Myocyte (in vitro differentiated cells): ENCODE measurements at places on chromosomes 13 and 19. TPM values are rescaled to one million over a fixed set of nuclear protein-coding genes. Genes with fewer than 3 reads are reported as not detected.

DNA sequence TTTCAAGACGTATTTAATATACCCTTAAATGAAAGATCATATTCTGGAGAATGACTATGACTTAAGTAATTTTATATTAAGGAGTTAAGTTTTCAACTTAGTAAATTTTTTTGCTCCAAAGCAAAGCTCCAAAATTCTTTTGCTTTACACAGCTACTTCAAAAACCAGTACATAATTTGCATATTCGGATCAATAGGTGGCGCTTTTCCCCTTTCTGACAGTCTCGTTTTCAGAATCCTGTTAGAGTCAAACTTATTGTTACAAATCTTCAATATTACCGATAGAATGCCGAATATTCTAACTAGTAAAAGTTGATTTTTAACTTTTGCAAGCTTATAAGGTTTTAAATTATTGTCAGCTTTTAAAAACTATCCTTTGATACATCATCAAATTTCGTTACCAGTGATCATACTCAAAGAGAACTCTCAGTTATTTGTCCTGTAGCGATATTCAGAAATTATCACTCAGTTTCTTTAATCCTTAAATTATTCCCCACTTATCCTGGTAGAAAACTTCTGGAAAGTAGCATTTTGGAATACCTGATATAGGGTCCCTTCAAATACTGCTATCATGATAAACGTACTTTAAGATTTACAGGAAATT is 852.7 kb upstream of the KLHL1 start:
- DNase-seq, result peak; percentile 16

DNA sequence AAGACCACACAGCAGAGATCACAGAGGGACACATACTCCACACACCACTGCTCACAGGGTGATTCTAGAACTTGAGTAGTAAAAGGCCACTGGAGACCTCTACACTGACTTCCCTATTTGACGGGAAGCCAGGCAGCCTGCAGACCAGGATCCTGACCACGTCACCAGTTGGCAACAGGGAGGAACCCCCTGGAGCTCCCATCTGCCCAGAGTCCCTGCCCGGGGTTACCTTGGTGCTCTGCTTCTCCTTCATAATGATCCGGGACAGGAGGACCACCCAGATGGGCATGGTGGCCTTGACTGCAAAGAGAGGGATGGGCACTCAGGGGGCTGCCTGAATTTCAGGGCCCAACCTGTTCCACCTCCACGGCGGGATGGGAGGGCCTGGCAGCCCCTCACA is 932 bp downstream of the SLC35E1 start:
- DNase-seq, result no peak

KCNN1 gene
- total RNA-seq, result not detected in 2 replicates

DNA sequence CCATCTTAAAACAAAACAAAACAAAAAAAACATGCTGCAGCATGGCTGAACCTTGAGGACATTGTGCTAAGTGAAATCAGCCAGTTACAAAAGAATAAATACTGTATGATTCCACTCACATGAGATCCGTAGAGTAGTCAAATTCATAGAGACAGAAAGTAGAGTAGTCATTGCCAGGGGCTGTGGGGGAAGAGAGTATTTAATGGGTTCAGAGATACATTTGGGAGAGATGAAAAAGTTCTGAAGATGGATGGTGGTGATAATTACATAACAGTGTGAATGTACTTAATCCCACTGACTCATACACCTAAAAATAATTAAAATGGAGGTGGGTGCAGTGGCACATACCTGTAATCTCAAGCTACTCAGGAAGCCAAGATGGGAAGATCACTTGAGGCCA is 72.0 kb upstream of the C1QTNF9 start:
- DNase-seq, result no peak

DNA sequence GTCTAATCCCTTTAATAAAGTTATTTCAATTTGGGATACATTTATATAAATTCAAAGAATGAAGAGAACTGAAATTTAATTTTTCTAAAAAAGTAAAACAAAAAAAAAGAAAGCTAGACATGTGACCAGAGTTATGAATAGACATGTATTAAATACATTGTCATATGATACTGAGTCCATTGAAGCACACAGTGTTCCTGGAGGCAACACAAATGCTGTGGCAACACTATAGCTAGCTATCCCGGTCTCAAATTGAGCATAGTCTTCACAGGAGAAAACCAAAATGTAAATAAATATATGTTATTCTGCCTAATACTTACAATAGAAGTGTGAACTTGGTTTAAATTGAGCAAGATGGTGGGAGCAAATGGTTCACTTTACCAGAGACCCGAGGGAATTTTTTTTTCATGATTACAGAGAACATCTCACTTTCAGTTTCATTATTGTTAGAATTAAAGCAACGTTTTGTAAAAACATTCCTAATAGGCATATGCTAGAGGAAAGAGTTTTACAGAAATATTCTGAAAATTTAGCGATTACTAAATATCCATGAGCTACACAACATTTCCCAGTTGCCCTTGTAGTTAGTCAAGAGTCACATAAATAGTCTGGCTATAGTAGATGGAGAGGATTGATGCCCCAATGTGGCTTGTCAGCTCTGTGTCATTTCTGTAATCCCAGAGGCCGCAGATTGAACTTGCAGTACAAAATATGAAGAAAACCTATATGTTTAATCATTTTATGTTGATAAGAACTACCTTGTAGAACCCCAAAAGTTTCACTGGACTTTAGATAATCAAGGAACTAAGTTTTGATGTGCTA is 775.7 kb upstream of the SPRY2 start:
- peak; percentile 7 for DNase-seq

DNA sequence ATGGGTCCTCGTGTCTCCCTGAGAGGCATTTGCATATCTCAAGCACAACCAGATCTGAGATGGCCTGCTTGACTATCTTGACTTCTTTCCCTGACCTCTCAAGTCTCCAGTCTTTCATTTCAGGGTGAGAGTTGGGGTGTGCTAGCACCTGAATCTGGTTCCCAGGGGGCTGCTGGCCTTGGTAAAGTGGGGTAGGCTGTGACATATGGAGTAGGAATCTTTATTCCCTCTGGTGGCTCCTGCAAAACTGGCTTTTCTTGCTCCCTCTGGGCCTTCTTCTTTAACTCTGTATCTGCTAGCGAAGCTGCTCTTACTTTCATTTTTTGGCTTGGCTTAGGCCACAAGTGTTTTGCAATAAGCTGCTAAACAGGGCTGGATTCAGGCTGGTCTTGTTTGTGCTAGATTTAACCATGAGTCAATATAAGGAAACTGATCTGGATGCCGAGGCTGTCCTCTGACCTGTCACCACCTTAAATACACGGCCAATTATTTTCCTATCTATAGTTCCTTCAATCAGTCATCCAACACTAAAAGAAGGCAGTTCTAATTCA is 42.3 kb downstream of the ZNF493 start:
- DNase-seq, result no peak

DNA sequence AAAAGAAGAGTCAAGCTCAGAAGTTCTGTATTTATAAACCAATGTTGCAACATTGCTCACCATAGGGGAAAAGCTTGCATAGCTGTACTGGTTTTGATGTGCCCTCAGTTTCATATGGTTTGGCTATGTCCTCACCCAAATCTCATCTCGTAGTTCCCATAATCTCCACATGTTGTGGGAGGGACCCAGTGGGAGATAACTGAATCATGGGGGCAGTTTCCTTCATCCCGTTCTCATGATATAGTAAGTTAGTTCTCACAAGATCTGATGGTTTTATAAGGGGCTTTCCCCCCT is 73.9 kb downstream of the TNFRSF19 start:
- no peak for DNase-seq

DNA sequence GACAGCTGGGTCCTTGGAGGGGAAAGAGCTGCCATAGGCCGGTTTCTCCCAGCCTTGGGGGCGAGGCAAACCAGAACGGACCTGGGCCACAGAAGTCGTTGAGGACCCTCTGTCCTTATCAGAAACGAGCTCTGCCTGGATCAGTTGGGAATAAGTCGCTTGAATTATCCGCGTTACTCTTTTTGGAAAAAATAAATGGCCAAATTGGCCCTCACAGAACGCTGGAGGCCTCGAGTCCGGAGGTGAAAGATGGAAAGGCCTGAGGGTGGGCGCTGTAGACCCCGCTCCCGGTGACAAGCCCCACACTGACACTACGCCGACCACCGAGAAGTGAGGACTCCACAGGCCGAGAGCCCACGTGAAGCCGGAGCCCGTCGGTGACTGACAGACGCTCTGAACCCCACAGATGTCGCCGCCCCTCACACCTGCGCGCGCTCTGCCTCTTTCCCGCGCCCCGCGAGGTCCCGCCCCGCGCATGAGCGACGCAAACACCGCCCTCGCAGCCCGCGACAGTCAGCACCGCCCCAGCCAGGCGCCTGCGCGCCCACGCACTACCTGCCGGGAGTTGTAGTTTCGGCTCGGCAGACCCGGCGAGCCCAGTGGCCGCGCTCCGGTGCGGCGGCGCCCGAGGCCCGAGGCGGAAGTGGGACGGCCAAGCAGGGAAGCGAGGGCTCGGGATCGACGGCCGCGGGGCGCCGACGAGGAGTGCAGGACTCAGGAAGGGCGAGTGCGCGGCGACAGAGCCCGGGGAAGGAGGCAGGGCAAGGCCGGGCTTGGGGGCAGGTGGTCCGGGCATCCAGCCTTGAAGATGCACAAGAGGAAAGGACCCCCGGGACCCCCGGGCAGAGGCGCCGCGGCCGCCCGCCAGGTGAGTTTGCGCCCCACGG is at the start of the genes BRME1 and CC2D1A:
BRME1 (minus strand) TSS at position 484 of the 887 bp plus-strand sequence. CDS start 1,225 bp downstream, outside the sequence.
CC2D1A (plus strand) TSS at position 568 of the 887 bp plus-strand sequence; CDS start at position 809, 241 bp downstream.
- peak; percentile 87 for DNase-seq

- DNase-seq, result no peak
Observed at GRCh38 chr13:33722216-33722915, 95.6 kb upstream of the RFC3 start.

DNA sequence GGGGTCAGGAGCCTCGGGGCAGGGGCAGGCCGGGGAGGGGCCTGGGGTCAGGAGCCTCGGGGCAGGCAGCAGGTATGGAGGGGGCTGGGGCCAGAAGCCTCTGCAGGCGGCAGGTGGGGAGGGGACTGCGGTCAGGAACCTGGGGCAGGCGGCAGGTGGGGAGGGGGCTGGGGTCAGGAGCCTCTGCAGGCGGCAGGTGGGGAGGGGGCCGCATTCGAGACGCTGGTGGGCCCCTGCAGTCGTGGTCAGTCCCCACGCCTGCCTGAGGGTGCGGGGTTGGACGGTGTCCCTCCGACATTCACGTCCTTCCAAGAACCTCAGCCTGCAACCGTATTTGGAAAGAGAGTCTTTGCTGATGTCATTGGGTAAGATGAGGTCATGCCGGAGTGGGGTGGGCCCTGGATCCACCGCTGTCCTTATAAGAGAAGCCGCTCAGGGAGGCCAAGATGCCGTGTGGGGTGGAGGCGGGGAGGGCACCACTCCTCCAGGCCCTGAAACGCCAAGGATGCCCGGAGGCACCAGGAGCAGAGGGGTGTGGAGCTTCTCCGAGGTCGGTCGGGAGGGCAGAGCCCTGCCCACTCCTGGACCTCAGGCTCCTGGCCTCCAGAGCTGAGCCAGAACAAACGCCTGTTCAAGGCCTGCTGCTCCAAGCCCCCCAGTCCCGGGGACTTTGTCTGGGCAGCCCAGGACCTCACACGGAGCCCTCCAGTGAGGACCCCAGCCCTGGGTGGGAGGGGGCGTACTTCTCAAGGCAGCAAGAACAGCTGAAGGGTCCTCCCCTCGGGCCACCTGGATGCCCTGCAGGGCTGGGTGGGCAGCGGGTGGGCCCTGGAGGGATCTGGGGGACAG is 30.1 kb downstream of the PIP5K1C start:
- DNase-seq, result no peak

DNA sequence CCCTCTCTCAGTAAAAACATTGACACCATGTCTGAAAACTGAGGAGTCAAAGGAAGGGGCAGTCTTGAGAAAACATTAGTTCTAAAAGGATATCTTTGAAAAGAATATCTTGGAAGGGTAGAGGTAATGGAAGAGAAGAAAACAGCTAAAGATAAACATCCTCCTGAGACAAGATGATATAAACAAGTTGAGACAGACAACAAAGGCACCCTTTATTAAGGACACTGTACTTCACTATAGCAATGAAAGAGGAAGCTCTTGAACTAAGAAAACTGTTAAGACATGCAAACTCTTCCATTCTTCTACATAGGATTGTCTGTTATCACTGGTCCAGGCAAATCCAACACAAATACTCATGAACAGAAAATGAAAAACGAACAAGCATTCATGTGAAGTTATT is 46.3 kb downstream of the MTMR6 start:
- no peak for DNase-seq

CRX gene
- not detected in 2 replicates for total RNA-seq

- peak; percentile 13 for DNase-seq
Observed at GRCh38 chr19:51565583-51565982, 5.5 kb upstream of the ZNF175 start.

DNA sequence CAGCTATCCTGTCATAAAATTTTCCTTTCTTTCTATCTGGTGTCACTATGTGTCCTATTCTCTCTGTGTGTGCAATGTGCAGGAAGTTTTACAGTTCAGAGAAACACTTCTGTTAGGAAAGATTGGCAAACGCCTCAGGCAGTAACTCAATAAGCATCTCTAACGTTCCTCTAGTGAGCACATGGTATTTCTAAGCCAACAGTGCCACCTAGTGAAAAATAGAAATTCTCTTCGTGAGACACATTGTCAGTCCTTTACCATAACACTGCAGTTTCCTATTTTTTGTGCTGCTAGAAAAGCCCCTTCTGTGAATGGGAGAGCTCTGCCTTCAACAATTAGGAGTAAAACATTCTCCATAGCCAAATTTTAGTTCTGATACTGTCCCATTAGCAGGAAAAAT is 50.7 kb downstream of the ZNF723 start:
- DNase-seq, result peak; percentile 6

CRTC1 gene
- total RNA-seq, result 2.8 and 3.3 TPM in 2 replicates

GRCh38 chr19:30881281-30881680 is 468.0 kb downstream of the TSHZ3 start:
- no peak for DNase-seq

GRCh38 chr13:19573120-19573716 is 11.9 kb upstream of the TPTE2 start:
- no peak for DNase-seq

GRCh38 chr13:96020155-96020575 is 33.0 kb downstream of the UGGT2 start:
- DNase-seq, result peak; percentile 75

SHISA7 gene
- not detected in 2 replicates for total RNA-seq

- DNase-seq, result no peak
Observed at GRCh38 chr19:44757057-44757734, 8.7 kb downstream of the BCL3 start.

KRTDAP gene
- total RNA-seq, result not detected in 2 replicates
